ENCODE measurements at places on chromosomes 12 and 14.

GRCh38 chr12:21780786-21781185 lies 6.3 kb upstream of the KCNJ8 start:
- no peak for DNase-seq

DNA sequence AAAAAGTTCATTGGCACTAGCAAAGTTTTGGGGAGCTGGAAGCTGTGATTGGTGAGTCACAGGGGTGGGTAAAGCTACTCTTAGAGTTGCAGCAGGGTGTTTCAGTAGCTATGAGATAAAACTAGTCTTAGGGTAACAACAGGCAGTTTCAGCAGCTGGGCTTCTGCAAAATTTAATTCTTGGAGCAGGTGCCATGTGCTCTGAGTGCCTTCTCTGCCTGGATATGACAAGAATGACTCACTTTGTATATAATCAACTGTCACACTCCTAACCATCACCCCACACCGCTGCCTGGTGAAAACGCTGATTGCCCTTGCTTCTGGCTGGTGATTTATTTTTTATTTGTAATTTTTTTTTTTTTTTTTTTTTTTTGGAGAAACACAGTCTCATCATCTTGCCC lies 10.5 kb upstream of the PLBD2 start:
- DNase-seq = no peak

DNA sequence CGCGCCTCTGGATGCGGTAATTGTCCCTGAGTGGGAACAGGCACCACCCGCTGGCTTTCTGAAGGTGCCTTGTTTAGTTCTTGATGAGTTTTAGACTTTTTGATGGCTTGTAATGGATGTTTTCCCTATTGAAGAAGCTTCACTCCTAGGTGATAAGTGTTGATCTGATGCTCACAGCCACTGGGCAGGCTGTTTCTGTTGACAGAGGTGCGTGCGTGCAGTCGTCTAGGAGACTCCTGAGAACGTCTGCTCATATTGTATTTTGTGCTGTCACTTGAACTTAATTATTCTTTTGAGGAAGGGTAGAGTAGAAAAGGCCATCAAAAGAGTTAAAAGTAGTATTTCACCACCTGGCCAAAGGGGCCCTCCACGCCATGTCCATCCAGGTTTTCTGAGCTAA lies 70.5 kb downstream of the EP400 start:
- DNase-seq = no peak

GRCh38 chr12:27635349-27635972 lies 60.8 kb upstream of the REP15 start:
- DNase-seq = no peak

GRCh38 chr12:56257491-56258067 lies 605 bp downstream of the ANKRD52 start:
- no peak for DNase-seq

- DNase-seq = no peak
These were observed 31.7 kb upstream of the MMP19 start for GRCh38 chr12:55874443-55874842.

DNA sequence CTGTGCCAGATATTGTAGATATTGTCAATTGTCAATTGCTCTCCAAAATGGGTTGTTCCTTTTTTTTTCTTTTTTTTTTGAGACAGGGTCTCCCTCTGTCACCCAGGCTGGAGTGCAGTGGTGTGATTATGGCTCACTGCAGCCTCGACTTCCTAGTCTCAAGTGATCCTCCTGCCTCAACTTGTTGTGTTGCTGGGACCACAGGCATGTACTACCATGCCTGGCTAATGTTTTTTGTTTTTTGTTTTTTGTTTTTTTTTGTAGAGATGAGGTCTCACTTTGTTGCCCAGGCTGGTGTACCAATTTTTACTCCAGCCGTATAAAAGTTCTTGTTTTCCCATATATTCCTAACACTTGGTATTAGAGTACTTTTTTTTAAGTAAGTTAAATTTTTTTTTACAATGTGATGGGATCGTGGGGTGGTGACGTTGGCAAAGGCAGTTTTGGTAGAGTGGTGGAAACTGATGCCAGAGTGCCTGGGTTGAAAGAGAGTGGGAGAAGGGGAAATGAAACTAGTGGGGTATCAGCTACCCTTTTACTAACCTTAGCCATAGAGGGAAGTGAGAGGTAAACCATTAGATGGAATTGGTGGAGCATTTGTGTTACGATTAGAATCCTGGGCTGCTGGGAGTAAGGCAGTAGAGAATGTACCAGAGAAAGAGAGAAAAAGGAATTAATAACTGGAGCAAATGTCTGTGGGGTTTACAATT lies 33.0 kb upstream of the CFAP54 start:
- no peak for DNase-seq

- DNase-seq = no peak
These were observed 42.3 kb downstream of the EFCAB11 start for GRCh38 chr14:89912221-89912620.

All from stimulated activated CD4-positive, alpha-beta T cell treated with anti-CD3 and anti-CD28 coated beads, TNF-alpha, amount 100 ng/mL, for 1 hour (primary cell).